ENCODE measurements at places on chromosomes 7 and 10.

DNA sequence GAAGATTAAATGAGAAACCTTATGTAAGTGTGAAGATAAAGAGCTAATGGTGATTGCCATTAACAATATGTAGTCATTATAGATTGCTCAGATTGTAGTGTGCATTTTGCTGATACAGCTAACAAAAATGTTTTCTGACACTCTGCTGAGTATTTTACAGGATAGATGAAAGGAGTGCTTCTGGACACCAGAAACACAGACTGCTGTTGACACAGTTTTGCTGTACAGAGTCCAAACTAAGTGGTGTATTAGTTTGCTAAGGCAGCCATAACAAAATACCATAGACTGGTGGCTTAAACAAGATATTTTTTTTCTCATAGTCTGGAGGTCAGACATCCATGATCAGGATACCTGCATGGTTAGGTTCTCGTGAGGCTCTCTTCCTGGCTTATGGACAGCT lies 2.2 kb downstream of the SMC3 start:
- DNase-seq: no peak

- DNase-seq: no peak
Observed at GRCh38 chr10:131662851-131663250, 238.0 kb upstream of the PPP2R2D start.

DNA sequence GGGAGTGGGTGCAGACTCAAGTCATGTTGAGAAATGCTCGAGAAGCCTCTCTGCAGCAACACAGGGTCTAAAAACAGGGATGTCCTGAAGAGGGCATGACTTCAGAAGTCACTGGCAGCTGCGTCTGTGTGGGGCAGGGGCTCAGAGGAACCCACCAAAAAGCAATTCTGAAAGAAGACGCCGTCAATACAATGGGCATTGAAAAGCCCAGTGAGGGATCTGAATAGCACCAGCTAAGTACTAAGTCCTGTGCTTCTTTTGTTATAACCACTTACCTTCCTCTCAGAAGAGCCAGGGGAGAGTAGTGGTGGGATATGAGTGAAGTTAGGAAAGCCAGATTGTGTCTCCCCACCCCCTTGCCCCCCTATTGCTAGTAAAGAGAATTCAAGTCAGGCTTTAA lies 137.2 kb downstream of the INHBA start:
- DNase-seq: no peak

- DNase-seq: no peak
Observed at GRCh38 chr10:89566992-89567391, 31.6 kb upstream of the SLC16A12 start.

DNA sequence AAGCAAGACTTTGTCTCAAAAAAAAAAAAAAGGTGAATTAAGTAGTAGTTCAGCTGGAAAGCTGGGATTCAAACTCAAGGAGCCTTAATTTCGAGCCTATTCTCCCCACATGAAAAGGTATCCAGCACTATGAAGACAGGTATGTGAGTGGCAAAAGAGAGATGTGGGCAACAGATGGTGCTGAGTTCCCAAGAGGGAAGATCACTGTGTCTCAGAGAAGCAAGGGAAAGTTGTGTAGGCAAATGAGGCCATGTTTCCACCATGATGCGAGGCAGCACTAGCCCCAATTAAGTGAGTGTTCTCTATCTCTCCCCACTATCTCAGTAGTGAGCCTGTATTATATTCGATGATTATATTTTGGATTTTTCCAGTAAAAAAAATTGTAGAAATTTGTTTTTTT lies 19.8 kb upstream of the ST7 start:
- no peak for DNase-seq

GRCh38 chr10:124376411-124376810 lies 42.3 kb downstream of the OAT start:
- DNase-seq: no peak

DNA sequence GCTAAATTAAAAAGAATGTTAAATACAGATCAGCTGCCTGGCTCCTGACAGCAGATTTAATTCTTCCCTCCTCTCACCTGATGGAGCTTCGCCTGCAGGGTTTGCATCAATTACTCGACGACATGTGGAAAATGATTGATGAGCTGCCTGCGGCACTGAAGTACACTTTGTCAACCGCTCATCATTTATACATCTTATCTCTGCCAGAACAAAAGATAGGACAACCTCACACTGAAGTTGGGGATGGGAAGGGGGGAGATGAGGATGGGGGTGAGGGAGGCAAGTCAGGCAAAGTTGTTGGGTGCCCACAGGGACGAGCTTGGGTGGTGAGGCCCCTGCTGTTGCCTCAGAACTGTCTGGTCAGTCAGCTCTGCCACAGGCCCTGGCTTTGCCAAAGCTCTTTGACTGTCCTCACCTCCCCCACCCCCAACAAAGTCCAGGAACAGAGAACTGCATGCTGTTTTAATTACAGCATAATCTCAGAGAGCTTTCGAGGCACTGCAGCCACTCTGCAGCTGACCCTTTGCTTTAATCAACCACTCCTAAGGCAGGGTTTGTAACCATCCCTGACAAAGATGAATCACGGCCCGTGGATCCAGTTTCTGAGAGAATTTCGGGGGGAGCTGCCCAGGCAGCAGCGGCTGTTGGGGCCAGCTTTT lies 702.3 kb downstream of the LRMDA start:
- peak; percentile 34 for DNase-seq

GRCh38 chr10:24353319-24353718 lies 144.4 kb downstream of the KIAA1217 start:
- DNase-seq: no peak

- DNase-seq: no peak
Observed at GRCh38 chr7:158323741-158324396, 263.8 kb downstream of the PTPRN2 start.

Measured in right kidney (tissue), 9 donors.